8988T (cell line): ENCODE measurements at places on chromosomes 7 and 10.

DNA sequence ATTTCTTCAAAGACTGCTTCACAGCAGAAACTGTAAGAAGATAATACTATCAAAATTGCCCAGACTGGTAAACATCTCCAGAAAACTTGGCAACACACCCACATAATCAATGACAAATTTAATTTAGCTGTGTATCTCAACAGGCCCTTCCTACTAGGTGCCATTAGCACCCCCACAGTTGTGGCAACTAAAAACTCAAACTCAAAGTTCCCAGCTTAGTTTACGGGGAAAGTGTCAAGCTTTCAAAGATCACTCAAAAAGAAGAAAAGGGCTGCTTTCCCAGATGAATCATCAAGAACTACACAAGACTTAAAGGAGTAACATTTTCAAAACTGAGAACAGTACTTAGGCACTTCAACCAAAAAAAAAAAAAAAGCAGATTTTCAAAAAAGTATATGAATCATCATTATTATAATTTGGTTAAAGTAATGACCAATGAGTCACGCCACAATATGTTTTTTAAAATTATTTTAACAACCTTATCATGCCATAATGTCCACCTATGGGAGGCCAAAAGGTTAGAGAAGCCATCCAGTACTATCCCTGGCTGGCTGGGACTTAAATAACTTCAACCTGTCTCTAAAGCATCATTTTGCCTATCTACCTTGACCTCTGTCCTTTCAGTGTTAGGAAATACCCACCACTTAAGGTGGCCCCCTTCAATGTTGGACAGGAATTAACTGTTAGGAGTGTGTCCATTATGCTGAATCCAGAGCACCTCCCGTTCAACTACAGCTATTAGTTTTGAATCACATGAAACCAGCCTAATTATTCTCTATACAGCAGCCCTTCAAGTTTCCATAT is 90.8 kb downstream of the ZFAND4 start:
- no peak for DNase-seq

DNA sequence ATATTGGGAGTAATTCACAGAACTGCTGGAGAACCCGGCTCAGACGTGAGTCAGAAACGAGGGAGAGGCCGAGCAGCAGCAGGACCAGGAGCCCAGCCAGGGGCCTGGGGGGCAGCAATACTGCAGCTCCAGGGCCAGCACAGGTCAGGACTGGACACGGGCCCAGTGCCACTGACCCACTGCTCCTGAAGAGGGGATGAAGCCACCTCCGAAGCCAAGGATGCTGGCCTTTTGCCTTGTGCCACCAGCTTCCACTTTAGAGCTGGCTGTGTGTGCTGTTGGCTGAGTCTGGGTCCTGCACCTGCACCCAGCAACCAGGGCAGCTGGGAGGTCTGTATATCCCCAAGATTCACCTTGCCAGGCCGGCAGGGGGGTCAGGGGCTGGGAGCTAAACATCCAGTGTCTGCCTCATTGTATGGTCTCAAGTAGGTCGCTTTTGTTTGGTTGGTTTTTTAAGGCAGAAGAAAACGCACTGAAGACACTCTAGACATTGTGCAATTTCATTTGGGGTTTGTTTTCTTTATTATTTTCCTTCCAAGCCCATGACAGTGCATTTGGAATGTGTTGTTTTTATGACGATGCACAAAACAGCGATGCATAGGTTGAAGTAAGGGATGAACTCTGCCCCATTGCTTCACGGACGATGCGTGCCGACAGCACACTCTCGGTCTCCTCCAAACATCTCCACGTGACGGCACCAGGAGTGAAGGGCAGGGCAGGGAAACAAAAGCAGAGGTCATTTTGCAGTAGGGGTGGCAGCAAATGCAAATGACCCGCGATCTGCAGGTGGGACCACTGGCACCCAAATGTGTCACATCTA is 27.7 kb upstream of the INSIG1 start:
- no peak for DNase-seq

DNA sequence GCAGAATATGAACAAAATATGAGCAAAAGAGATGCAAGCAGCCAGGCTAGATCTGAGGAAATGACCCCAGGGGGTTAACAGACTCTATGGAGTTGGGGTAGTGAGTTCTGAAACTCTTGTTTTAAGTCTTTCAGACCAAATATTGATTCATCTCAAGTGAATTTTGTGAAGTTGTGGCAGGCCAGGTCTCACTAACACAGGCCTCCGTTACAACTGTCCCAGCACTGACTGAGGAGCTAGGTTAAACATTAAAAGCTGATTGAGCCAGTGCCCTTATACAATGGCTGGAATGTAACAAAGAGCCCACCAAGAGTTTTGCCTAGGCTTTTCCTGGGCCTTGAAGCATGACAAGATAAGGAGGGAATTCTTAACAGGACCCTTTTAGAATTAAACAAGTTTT is 192.3 kb upstream of the STK17A start:
- no peak for DNase-seq

GRCh38 chr7:74627661-74628411 is 29.7 kb upstream of the GTF2I start:
- no peak for DNase-seq

- no peak for DNase-seq
Observed at GRCh38 chr10:79436850-79437103, 8.6 kb downstream of the ZCCHC24 start.

DNA sequence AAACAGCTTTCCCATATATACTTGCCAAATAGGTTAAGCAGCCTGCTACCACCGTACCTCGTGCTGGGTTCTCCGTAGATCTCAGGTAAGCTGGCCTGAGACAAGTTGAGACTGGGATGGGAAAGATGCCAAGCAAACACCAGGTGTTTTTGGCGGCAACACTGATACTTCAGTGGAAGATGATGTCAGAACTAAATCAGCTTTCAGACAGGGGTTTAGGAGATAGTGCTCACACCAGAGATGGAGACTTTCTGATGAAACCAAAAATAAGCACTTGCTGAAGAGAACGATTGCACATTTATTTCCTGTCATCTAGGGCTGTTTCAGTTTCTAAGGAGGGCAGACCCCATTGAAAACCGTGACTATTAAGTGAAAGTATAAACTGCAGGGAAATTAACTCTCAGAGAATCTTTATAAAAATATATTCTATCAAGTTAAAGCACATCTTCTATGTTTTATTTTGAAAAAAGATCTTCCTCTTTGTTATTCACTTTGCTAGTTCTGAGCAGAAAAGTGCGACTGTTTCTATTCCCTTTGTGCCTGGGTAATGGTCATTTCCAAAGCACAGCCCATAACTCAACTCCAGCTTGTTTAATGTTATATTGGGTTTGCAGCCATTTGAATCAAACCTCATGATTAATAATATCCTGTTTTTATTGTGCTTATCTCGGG is 149.9 kb downstream of the CPED1 start:
- DNase-seq = no peak

DNA sequence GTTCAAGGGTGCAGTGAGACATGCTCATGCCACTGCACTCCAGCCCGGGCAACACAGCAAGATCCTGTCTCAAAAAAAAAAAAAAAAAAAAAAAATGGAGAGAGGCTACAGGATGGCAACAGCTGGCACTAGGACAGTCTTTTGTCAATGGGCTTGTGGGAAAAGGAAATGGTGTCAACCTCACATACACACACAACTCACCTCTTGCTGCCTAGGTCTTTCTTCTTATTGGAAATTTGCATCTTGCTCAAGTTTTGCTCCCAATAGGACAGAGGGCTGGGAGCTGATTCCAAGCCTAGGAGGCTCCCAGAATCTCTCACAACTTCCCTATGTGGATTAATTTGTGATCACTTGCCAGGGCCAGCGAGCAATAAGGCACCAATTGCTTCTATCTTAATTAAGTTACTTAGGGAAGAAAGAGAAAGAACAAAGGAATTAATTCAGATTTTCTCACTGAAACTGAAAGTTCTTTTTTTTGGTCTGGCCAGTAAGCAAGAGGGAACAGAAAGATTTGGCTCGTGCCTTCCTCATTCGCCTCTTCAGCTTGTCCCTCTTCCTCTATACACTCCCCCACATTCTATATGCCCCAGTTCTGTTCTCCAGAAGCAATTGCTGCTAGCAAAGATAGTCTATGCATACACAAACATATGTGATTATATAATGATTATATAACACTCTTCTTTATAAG is 33.8 kb downstream of the MAP3K8 start:
- no peak for DNase-seq
